Endothelial cell of umbilical vein (primary cell): ENCODE measurements at places on chromosomes 11 and 22.

DNA sequence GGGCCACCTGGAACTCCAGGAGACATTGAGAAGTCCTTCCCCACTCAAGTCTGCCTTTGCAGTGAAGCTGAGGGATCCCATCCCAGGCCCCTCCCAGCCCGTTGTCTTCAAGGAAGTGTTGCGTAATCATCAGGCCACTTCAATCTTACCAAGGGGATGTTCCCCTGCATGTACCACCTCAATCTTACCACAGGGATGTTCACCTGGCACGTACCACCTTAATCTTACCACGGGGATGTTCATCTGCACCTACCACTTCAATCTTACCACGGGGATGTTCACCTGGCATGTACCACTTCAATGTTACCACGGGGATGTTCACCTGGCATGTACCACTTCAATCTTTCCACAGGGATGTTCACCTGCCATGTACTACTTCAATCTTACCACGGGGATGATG, 108.0 kb upstream of the SYN3 start:
- DNase-seq = no peak

DNA sequence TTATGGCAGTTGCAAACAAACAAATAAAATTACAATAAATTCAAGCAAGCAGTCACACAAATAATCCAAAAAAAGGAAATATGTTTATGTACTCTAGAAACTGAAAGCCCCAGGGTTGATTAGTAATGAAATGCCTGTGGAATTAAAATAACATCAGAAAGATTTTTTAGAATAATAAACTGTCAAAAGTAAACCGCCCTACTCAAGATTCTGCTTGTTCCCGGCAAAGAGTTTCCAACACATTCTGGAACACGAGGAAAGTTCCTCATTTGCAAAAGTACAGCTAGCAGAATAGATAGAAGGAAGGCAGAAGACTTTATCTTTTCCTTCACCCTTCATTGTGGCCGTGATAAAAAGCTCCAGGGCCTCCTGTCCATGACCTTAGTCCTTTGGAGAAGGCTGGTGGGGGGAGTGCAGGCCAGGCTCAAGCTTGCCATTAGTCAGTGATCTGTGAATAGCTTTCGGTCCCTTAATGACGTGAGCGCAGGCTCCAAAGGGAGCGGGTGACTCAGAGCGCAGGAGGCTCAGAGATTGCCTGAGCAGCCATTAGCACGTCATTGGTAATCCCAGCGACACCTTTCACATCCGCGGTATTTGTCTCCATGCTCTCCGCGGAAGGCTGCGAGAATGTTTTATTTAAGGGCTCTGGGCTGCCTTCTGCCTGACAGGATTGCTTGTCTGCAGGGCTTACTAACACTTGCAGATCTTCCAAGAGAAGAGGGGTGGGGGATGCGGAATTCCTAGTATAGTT, 458.3 kb downstream of the METTL15 start:
- DNase-seq = peak; percentile 92

DNA sequence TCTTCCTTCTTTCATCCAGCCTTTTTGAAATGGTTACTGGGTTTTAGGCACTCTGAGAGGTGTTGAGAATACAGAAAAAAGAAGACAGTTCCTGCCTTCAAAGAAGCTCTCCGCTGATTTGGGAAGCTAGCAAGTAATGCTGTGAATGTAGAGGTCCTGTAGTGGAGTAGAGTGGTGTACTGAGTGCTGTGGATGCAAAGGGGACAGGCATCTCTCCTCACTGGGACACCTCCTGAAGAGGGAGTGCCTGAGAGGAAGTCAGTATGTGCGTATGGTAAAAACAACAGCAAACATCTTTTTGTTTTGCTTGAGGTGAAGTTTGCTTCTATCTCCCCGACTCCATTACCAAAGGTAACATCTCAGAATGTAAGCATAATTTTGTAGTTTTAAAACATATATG, 77.5 kb downstream of the EXT2 start:
- DNase-seq = no peak

- no peak for DNase-seq
Measured at GRCh38 chr11:6481924-6482275, 599 bp downstream of the TIMM10B start.

GRCh38 chr11:117498791-117499190, 171.1 kb downstream of the CEP164 start:
- no peak for DNase-seq

DNA sequence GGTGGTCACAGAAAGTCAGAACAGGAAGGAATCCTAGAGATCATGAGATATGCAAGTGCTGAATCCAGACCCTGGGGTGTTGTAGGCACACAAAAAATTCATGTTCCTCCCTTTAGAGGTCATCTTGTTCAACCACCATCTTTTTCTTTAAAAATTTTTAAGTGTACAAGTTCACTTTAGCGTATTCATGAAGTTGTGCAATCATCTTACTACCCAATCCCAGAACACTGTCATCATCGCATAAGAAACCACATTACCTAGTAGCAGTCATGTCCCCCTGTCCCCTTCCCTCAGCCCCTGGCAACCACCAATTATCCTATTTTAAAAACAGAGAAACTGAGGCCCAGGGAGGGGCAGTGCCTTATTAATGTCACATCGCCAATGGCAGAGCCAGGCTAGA, 20.3 kb upstream of the WNT11 start:
- DNase-seq = no peak

- peak; percentile 19 for DNase-seq
Measured at GRCh38 chr22:32389685-32390084, 22.4 kb downstream of the RTCB start.

DNA sequence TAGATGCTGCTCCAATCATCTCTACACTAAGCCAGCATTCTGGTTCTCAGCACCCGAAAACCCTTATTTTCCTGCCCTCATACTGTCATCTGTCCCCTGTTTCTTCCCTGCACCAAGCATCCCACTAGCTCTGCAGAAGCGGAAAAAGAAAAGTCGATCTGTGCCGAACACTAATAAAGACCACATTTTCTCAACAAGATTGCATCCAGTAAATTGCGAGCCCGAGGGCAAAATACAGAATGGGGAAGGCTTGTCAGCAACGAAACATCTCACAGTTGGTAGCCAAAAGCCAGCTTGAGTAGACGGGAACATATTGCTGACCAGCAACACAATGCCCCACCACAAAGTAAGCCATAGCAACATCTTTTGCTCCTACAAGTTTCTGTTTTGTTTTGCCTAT, 227.4 kb downstream of the CADM1 start:
- no peak for DNase-seq

GRCh38 chr11:64967375-64967774, 4.5 kb downstream of the MAJIN start:
- no peak for DNase-seq

- DNase-seq = peak; percentile 46
Measured at GRCh38 chr11:2883979-2884815, 1.4 kb downstream of the CDKN1C start.

GRCh38 chr11:65316227-65317024, 1.8 kb downstream of the CDC42EP2 start:
- DNase-seq = peak; percentile 48

GRCh38 chr22:19341500-19341899, 50.0 kb upstream of the CLTCL1 start:
- no peak for DNase-seq

DNA sequence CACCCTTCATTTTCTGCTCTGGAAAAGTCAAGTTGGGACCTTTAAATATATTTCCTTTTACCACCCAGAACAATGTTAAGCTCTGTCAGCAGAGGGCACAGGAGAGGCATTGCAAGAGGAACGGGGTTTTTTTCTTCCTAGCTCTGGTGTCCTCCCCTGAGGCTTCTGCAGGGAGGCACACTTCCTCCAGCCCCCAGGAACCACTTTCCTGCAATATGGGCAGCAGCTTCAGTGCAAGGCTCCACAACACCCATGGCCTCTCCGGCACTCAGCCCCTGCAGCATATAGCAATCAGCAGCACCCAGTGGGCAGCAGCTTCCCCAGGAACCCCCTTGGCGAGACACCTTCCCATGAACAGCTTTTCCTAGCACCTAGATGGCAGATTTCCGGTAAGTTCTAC, 101.4 kb downstream of the SYT9 start:
- peak; percentile 24 for DNase-seq

- DNase-seq = no peak
Measured at GRCh38 chr22:40485813-40486667, 115.6 kb downstream of the SGSM3 start.

GRCh38 chr11:94125407-94126115, 3.1 kb upstream of the PANX1 start:
- DNase-seq = no peak

- DNase-seq = no peak
Measured at GRCh38 chr22:26828311-26828710, 170.9 kb downstream of the MIAT start.

- DNase-seq = no peak
Measured at GRCh38 chr11:32435942-32436750, 807 bp upstream of the WT1 start.

GRCh38 chr11:12981676-12982522, 27.2 kb upstream of the RASSF10 start:
- DNase-seq = no peak

GRCh38 chr22:39299829-39300178, 19.6 kb downstream of the RPL3 start:
- DNase-seq = no peak

DNA sequence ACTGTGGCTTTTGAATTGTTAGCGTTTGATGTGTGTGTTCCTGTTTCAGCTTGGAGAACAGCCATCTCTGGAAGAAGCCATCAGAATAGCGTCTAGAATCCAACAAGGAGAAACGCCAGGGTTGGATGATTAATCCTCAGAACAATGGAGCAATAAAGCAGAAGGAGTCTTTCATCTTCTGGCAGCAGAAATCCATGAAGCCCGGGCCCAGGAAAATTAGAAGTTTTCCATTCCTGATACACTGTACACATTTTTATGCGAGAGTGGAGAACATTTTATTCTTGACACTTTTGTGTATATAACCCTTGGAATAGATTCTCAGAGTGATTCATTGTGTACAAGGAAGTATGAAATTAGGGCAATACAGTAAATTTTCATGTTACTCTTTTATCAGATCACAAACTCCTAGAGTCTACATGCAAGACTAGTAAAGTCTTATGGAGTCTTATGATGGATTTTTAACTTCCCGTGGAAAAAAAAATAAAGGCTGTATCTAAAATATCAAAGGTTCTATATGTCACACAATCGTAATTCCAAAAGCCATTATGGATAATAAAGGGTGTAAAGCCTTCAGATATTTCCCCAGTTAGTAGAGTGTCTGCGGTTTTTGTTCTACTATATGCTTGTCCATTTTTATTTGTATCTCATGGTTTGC, 45.9 kb upstream of the WEE1 start:
- peak; percentile 96 for DNase-seq

DNA sequence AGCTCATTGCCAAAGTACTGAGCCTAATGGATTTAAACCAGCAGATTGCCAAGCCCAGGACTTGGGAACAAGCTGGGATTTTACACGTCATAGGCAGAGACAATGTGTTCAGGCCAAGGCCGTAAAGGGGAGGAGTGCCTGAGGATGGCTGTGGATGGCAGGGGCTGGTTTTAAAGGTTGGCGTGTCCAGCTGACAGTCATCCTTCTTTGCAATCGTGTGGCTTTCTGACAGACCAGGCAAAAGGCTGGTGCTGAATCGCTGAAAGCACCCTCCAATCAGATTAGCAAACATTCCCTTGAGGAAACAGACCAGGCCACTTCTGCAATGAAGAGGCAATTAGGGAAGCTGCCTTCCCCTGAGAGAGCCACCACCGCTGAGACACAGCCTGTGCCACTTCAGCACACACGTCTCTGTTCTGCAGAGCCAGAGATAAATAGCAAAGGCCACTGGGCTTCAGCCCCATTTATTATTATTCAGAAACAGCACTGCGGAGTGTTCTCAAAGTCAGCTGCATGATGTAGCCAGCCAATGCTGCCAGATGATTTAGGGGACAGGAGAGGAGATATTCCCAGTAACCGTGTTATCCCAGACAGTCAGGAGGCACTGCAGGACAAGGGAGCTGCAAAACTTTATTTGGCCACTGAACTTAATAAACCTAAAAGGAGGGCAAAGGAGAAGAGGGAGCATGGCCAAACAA, 54.2 kb upstream of the CSNK2A3 start:
- no peak for DNase-seq

DNA sequence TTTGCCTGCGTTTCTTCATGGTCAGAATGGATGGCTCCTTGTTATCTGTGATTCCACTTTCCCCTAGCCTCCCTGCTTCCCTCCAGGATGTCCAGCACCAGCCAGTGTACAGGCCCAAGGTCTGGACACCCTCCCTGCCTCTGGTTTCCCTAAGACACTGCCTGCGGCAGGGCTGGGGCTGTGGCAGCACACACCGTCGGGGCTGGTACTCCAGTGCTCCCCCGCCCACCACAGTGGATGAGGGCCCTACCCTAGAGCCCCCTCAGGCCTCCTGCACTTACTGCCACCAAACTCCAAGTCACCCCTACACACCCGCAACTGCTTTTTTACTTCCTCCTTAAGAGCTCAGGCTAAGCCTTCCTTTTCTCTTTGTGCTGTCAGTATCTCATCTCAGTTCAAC, 28.9 kb downstream of the ZNF214 start:
- DNase-seq = no peak

DNA sequence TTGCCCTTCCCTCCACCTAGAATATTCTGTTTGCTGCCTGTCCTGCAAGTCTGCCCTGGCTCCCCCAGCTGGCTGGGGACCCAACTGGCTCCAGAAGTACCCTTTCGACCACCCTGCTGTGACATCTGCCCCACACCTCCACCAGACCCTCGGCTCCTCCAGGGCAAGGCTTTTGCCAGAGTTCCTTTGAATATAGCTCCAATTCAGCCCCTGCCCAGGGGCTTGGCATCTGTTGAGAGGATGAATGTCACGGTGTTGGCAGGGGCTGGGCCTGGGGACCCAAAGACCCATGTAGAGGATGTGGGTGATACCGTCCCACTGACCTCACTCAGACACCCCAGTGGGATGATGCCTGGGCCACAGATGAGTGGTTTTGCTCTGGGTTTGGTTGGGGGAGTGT, 4.0 kb downstream of the NLRP6 start:
- no peak for DNase-seq

- DNase-seq = no peak
Measured at GRCh38 chr11:64366751-64367150, 7.8 kb downstream of the RPS6KA4 start.

DNA sequence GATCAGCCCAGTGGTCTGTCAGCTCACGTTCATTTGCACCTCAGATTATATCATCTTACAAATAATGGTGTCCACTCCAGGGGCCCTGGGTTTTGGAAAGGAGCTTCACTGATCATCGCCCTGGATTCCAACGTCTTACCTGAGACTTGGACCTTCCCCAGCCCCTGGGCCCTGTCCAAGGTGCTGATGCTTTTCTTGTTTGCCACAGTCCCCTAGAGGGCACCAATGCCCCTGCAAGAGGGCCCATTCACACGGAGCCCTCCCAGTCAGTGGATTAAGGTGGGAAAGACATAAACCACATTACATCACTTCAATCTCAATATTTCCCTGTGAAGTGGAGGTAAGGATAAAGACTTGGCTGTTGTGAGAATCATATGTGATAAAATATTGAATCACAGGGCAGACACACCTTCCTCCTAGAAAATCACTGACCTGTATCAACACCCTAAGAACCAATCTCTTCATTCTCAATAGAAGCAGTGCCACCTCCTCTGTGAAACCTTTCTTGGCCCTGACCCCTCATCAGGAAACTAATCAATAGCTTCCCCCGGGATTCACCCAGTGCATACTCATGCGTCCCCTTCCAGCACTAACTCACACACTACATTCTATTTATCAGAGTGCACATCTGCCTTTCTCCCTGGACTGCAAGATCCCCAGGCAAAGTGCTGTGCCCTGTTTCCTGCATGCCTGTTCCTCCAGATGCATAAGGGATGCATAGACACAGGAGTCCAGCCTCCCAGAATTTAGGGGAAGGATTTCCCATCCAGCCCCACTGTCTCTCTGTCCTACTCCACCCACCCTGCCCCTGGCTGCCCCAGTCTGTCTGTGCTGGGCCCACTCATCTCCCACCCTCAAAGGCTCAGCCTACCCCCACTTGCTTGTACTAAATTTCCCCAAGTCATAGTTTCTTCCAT, 167.0 kb downstream of the BUD13 start:
- peak; percentile 60 for DNase-seq
